Stimulated activated CD4-positive, alpha-beta T cell treated with anti-CD3 and anti-CD28 coated beads, Interleukin-2, amount 100 ng/mL, for 4 hours (primary cell): ENCODE measurements at places on chromosomes 7 and 10.

- DNase-seq, result no peak
Measured at GRCh38 chr7:131629217-131629882, 72.9 kb upstream of the PODXL start.

DNA sequence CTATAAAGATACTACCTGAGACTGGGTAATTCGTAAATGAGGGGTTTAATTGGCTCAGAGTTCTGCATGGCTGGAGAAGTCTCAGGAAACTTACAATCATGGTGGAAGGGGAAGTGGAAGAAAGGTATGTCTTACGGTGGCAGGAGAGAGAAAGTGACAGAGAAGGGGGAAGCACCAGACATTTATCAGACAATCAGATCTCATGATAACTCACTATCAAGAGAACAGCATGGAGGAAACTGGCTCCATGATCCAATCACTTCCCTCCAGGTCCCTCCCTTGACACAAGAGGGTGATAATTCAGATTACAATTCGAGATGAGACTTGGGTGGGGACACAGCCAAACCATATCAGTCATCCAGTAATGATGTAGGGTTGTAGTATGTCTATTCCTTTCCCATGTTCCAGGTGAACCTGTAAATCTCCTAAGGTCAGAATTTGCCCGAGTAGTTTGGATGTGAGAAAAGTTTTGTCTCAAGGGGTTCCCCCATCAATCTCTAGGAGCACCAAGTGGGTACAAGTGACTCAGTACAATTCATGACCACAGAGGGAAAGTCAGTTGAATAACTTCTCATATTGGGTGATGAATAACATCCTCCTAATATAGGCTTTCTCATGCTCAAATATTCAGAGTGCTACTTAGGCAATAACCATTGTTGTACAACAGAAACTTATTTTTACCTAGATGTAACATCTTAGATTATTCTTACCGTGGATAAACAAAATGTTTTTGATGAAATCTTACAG is 39.7 kb upstream of the MTPN start:
- DNase-seq, result no peak

DNA sequence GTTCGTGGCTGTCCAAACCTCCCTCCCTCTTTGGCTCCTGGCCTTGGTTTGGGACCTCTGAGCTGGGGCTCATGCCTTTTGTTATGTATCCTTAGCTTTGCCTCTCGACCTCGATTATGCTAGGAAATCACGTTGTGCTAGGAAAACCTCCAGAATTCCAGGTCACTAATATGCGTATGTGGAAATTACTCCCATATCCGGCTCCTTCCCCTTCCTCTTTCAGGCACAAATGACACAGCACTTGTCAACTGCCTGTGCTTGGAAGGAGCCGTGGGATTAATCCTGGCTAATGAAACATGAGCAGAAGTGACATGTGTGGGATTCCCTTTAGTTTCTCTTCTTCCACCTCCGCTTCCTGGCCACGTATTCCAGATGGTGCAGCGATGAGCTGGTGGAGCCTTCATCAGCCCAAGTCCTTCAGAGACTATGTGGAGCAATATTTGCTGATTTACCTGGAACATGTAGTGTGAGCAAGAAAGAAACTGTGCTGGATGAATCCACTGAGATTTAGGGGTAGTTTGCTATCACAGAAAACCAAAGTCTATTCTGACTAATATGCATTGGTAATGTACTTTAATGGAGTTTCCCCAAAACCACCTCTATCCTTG is 149.2 kb downstream of the REEP3 start:
- DNase-seq, result no peak

DNA sequence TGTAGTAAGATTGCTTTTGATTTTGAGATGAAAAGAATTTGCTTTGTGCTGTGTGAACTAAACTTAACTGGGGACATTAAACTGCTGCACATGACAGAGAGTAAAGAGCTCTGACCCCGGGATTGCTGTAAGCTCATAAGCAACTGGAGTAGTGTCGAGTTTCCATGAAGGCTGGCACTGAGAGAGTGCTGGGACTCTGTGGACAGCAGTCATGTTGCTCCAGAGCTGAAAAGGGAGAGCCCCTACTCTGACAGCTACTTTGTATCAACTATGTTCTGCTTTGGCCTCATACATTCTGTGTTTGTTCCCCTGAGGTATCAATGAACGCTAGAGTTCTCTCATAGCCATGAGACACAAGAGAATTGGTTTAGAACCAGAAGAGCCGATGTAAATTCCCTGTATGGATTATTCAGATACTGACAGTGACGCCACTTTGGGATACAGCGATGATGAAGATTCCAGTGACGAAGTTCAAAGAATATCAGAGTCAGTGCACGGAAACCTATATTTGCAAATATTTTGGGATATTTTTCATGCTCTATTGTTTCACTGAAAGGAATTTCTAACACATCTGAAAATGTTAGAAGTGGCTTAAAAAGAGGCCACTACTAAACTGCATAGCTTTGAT is 185.9 kb upstream of the DKK1 start:
- no peak for DNase-seq

- no peak for DNase-seq
Measured at GRCh38 chr7:67033251-67033650, 36.6 kb downstream of the TYW1 start.

DNA sequence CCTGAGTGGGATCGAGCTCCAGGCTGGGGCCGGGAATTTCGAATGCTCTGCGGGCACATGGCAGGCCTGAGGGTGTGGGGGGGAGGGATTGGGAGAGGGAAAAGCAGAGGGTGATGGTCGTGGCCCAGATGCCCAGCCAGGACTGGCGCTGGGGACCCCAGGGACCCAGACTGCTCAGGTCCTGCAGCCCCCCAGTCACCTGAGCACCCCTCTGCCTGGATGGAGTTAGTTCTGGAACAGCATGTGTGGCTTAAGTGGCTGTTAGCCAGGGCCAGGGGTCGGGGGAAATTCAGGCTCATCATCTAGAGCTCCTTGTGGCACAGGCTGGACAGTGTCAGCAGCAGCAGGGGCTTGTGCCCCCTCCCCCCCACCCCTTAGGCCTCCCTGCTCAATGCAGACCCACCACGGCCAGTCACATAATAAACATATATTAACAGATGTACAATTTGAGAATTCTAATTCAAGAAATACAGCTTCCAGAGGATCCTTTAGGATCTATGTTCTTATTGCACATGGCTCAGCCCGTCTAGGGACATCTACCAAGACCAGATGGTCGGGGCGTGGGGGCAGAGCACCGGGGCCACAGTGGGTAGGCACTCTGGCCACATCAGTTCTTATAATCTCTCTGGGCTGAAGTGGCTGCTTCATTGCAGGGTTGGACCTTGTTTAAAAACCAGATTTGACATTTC is 22.2 kb downstream of the DNAJB12 start:
- no peak for DNase-seq

DNA sequence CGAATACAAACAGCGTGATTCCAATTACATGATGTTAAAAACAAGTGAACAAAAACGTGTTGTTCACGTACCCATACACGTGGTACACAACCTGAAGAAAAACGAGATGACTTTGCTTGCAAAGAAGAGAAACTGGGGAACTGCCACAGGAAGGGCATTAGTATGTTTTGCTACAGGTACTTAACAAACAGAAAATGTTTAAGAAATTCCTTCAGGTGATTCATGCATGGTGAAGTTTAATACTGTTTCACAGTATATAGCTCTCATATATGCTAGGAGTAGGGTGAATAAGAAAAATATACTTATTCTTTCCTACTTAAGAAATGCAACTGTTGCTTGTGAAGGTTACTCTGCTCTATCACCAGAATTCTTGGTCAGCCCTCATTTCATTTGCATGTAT is 9.8 kb downstream of the SEC61G start:
- DNase-seq, result no peak

DNA sequence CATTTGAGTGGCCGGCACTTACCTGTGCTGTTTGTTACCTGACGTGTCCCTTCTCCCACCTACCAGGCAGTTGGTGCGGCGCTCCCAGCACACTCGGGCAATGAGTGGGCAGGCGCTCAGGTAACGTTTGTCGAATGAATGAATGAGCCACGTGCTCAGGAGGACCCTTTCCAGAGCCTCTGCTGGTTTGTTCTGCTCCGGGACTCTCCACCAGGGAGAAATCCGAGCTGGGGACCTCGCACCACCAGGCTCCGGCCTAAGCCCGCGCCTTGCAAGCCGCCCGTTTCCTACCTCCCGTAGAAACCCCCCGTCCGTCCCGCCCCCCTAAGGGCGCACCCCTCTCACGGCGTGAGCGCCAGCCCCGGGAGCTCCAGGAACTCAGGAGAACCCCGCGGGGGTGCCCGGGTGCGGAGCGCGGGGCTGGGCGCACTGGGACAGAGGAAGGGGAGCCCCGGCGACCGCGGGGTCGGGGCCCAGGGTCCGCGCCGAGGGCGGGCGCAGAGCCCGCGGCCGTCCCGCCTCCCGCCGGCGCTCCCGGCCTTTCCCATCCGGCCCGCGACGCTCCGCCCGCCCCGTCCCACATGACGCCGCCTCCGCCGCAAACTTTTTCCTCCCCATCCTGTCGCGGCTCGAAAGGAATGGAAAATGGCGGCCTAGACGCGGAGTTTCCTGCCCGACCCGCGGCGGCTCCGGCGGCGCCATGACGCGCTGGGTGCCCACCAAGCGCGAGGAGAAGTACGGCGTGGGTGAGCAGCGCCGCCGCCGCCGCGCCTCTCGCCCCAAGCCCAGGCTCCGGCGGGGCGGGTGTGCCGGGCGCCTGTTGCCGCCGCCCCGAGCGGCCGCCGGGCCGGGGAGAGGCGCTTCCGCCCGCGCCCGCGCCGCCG is at the start of gene DOCK1:
DOCK1 (plus strand) TSS at position 611 of the 884 bp plus-strand sequence; CDS start at position 701, 90 bp downstream.
- no peak for DNase-seq

GRCh38 chr7:10412422-10413019 is 561.2 kb upstream of the PHF14 start:
- no peak for DNase-seq
